ENCODE measurements at places on chromosomes 1 and 21. TPM values are rescaled to one million over a fixed set of nuclear protein-coding genes. Genes with fewer than 3 reads are reported as not detected.

BSND gene
- total RNA-seq: 0.06 TPM

INSRR gene
- 0.04 TPM for total RNA-seq

RGS8 gene
- total RNA-seq: 0.04 TPM

TCP10L gene
- total RNA-seq: 1.3 TPM

NUP133 gene
- 42.1 TPM for total RNA-seq

CYP4Z1 gene
- total RNA-seq: not detected

NIBAN1 gene
- 58.8 TPM for total RNA-seq

LCE1F gene
- not detected for total RNA-seq

HUNK gene
- total RNA-seq: 0.85 TPM

TSACC gene
- total RNA-seq: 1.1 TPM

- ATAC-seq: peak; percentile 90
Observed at GRCh38 chr1:202848191-202848542, 37.4 kb downstream of the PCAT6 start.

GRCh38 chr1:99814373-99814900 lies 35.7 kb upstream of the AGL start:
- ATAC-seq: no peak

- ATAC-seq: no peak
Observed at GRCh38 chr1:82161700-82162141, 361.0 kb downstream of the ADGRL2 start.

DNA sequence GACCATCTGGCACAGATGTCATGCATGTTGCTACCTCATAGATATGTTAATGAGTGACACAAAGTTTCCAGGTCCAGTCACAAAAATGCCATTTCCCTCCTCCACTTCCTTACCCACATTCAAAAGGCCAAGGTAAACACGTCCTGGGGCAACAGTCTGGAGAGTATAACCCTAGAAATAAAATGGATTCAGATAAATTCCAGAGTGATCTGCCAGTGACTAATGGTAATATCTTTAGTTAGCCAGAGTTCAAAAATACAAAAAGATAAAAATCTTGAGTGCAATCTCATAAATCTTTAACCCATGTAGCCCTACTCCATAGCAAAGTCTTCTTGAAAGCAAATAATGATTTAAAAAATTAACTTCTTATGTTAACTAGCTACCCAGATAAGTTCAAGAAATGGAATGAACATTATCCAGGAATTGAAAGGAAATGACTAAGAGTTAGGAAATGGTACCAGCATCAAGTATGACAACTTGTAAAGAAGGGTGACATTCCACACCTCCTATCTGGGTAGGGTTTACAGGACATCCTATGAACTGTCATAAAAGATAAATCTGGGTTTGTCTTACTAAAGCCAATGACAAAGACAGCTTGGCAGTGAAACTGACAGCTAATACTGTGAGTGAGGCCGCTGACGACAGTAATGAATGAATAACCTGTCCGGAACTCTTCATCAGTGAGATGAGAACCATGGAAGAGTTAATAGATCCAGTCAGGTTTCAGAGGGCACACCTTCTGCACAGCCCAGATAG lies 18.1 kb downstream of the RGS2 start:
- no peak for ATAC-seq

- peak; percentile 77 for ATAC-seq
Observed at GRCh38 chr1:243595527-243596210, 254.4 kb downstream of the AKT3 start.

DNA sequence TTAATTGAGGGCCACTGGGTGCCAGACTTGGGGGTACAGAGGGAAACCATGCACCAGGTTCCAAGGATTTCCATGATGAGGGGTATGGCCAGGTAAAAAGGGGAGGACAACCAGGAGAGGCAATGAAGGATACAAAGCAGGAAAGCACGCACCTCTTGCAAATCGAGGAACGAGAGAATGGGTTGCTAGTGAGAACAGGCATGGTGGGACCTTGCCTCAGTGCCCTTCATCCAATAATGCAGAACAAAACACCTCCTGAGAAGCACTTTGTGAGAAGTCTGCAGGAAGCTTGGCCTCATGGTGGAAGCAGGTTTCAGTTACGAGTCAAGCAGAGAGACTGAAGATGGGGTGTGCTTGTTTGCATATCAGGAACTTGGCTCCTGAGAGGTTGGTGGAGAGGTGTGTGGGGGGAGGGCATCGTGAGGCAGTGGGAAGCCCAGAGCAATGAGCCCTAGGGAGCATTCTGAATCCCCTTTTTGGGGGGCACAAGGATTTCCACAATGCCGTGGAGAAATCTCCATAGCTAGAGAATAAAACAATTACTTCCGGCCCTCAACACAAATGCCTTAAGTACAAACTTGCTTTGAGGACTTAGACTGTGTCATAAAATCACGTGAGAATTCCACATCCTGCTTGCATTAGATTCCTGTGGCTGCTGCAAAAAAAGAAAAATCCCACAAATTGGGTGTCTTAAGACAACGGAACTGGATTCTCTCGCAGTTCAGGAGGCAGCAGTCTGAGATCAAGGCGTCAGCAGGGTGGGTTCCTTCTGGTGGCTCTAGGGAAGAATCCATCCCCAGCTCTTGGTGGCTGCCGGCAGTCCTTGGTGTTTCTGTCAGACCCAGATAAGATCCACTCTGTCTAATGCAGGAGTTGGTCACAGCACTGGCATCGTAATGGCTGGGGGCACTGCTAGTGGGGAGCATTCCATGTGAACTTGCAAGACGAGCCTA lies 54.9 kb upstream of the BACE2 start:
- peak; percentile 23 for ATAC-seq

- ATAC-seq: no peak
Observed at GRCh38 chr21:45032977-45033710, 41.2 kb upstream of the ADARB1 start.

- ATAC-seq: no peak
Observed at GRCh38 chr1:25794325-25794724, 5.7 kb upstream of the SELENON start.

DNA sequence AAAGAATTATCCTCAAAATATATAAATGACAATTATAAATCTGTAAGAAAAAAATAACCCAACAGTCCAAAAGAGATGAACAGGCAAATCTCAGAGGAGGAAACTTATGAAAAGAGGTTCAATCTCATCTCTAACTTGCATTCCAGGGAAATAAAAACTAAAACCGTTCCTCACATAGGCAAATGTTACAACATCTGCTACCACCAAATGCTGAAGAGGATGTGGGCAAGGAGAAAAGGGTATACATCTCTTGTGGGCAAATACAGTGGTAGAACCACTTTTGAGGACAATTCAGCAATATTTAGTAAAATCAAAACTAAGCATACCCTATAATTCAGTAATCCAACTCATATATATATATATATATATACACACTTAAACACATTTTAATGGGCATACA lies 33.7 kb upstream of the SGIP1 start:
- no peak for ATAC-seq

- ATAC-seq: no peak
Observed at GRCh38 chr1:7956218-7957032, 5.1 kb upstream of the PARK7 start.

DNA sequence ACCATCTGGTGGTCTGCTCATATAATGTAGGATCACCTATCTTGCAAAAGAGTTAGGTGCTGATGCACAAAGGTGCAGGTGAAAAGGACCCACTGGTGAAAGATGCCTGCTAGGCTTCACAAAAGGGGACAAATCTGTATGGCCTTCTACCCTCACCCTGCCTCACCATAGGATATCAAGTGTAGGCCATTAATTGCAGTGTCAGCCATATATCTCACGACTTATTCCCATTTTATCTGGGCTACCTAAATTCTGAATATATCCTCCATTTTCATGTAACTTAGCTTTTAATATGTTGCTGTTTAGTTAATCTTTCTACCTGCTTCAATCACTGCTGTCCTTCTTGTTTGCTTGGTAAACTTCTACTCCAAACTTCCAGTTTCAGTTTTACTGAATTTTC lies 84.2 kb upstream of the DPH5 start:
- ATAC-seq: no peak

DNA sequence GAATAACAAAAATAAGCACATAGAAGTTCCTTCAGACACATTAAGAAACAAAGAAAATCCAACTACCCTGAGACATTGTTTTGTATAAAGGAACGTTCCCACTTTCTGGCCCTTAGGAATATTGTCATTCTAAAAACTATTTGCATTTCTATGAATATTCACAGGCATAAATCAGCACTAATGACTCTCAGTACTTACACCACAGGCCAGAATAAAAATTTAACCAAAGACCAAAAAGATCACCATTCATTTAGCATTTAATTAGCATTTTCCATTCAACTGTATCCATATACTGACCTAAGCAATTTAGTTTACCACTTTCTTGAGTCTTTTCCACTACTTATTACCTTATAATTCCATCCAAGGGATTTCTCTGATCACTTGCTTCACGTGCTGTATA lies 75.4 kb downstream of the TTLL7 start:
- no peak for ATAC-seq

GRCh38 chr21:25979845-25980616 lies 190.5 kb downstream of the APP start:
- ATAC-seq: peak; percentile 29

DNA sequence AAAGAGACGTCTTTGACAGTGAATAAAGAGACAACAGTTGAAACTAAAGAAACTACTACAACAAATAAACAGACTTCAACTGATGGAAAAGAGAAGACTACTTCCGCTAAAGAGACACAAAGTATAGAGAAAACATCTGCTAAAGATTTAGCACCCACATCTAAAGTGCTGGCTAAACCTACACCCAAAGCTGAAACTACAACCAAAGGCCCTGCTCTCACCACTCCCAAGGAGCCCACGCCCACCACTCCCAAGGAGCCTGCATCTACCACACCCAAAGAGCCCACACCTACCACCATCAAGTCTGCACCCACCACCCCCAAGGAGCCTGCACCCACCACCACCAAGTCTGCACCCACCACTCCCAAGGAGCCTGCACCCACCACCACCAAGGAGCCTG lies 68.5 kb downstream of the TPR start:
- ATAC-seq: no peak

DNA sequence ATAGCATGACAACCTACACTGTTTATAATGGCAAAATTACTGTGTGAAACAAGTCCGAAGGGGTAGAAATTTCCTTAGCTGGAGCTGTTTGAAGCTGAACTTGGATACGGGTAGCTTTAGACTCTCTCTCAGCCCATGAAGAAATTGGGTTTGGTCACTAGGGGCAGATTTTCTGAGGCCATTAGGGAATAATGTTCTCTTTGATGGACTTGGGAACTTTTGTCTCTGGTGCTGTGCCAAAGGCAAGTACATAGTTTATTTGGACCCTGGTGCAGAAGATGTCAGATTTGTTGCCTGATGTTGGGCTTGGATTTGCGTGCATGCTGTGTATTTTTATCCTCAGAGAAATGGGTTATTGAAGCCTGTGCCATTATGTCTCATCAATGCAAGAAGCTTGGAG lies 109.6 kb downstream of the VPS13D start:
- ATAC-seq: no peak

GRCh38 chr1:164560556-164560955 lies 1.6 kb downstream of the PBX1 start:
- ATAC-seq: no peak
